H1 (cell line): ENCODE measurements at places on chromosomes 3 and 15.
A peak's percentile ranks its signal among the peaks of the same experiment; 100 is the strongest.

GRCh38 chr3:1183320-1184048 is 90.7 kb downstream of the CNTN6 start:
- DNase-seq: no peak

DNA sequence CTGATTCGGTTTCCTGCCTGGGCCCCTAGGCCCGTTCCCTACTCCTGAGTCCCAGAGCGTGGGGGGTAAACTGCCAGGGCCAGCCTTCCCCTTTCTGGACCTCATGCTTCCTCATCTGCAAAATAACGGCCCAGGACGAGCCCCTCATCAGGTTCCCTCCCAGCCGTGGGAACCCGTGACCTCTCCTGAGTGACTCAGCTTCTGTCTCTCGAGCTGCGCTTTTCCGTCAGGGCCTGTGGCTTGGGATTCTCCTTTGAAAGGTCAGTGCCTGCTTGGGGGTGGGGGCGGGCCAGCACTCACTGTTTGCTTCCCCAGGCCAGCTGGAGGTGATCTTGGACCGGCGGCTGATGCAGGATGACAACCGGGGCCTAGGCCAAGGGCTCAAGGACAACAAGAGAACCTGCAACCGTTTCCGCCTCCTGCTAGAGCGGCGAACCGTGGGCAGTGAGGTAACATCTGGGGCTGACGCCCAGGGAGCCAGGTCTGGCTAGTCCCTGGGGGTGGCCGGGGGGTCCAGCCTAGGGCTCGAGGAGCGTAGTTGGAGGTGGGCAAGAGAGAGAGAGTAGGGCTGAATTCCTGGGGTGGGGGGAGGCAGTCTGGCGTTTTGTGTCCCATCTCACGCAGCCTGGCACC is 12.8 kb downstream of the MAN2A2 start:
- no peak for DNase-seq

DNA sequence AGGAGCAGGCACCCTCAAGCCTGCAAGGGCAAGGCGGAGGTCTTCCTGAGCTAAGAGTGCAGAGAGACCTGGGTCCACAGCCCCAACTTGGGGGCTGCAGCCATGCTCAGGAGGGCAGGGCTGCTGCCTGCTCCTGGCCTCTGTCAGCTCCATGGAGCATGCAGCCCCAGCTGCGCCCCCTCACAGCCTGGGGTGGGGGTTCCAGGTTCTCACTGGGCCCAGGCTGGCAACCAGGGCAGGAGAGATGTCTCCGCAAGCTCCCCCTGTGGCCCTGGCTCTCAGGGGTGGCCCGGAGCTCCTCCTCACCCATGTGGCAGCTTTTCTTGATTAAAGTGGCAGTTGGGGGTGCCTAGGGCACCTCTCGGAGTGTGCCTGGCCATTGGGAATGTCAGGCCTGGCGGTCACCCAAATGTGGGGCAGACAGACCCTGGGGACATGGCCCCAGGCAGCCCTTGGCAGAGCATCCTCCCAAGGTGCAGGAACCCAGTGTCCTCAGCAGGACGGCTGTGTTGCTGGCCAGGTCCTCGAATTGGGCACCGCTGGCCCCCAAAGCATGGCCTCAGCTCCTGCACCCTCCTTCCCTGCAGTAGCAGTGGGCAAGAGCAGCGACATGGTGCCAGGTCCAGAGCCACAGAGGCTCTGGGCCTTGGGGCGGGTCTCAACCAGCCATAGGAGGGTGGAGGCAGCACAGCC is 210.1 kb upstream of the MLF1 start:
- no peak for DNase-seq

- no peak for DNase-seq
These were observed 53.9 kb upstream of the ATOSA start for GRCh38 chr15:52733088-52733487.

- DNase-seq: no peak
These were observed 16.8 kb upstream of the SLC41A3 start for GRCh38 chr3:126100634-126101301.

DNA sequence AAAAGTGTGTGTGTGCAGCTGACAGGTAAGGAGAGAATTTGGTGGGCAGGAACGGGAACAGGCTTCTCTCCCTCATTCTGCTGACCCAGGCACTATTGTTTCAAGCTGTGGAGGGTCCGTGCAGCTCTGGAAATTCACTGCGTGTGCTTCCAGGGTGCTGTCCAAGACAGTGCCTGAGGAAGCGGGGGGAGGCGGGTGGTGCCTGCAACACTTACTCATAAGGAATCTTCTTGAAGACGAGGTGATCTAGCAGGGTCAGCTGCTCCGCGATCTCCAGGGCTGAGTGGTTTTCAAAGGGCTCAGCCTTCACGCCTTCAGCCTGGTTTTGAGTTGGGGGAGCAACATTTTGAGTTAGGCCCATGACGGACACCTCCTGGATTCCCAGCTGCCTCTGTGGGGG is 46.6 kb upstream of the CTSH start:
- no peak for DNase-seq

DNA sequence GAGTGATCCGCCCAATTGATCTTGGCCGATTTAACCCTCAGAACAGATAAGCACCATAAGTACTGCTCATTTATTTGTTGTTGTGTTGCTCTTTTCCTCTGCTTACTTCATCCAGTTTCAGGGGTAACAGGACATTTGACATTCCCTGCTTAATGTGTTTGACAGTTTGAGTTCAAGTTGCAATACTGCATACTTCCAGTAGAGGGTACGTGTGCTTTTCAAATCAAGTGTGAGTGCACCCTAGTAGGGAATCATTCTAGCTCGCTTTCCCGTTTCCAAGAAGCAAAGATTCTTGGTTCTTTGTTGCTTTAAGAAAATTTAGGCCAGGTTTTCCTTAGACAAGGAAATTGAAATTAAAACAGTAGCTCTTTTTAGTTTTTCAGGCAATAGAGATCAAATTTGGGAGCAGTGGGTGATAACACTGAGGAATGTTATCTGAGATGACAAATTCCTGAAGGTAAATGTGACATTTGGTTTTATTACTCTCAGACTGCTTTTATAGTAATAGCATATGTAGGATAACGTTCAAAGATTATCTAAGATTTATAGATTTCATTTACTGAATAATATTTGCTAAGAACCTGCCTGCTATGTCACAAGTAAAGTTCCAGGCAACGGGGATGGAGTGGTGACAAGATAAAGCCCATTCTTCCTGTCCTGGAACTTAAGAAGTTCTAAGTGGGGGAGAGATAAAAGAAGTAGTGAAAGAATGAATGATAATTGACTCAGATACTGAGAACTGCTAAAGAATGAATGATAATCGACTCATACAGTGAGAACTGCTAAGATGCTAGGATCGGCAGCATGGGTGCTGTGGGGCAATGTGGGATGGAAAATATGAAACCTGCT is 73.3 kb downstream of the SYNPR start:
- no peak for DNase-seq

DNA sequence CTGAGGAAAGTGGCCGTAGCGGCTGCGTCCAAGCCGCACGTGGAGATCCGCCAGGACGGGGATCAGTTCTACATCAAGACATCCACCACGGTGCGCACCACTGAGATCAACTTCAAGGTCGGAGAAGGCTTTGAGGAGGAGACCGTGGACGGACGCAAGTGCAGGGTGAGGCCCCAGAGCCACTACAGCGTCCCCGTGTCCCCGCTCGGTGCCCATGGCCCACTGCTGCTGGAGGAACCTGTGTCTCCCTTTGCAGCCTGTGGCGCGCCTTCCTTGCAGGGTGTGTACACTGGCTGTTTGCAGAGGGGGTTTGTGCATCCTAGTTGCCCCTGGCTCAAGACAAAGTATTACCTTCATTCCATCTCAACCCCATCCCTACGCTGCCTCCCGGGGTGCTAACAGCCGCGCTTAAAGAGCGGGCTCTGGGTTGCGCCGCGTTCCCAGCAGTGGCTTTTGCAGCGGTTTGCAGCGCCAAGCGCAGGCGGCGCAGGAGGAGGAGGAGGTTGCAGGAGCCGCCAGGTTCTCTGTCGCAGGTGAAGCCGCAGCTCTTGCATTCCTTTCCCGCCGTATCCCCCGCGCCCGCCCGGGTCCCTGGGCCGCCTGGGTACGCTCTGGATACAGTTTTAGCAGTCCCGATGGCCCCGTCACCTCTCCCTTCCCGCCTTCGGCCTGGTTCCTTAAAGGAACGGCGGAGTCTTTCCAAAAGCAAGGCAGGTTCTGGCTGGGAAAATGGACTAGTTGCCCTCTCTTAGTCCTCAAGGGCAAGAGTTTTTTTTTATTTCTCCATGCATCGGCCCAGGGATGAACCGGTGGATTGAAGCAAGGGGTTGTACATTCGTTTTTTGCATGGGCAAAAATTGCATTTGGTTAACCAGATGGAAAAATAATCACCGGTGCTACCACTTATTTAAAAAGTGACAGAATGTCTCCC is 1.2 kb downstream of the CRABP1 start:
- DNase-seq: no peak

DNA sequence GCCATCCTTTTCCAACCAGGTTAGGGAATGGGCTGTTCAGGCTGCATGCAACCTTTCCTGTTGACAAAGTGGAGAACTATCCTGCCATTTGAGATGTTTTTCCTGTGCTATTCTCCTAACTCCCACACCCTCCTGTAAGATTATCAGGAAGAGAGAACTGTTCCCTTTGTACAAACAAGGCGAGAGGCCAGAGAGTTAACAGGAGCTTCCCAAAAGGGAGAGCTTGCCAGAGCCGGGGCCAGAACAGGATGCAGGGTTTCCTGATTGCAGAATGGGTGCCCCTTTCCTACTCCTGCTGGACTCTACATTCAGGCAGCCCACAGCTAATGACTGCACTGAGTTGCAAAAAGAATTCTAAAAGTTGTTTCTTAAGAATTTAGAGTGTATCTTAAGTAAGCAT is 17.1 kb downstream of the PML start:
- DNase-seq: no peak

DNA sequence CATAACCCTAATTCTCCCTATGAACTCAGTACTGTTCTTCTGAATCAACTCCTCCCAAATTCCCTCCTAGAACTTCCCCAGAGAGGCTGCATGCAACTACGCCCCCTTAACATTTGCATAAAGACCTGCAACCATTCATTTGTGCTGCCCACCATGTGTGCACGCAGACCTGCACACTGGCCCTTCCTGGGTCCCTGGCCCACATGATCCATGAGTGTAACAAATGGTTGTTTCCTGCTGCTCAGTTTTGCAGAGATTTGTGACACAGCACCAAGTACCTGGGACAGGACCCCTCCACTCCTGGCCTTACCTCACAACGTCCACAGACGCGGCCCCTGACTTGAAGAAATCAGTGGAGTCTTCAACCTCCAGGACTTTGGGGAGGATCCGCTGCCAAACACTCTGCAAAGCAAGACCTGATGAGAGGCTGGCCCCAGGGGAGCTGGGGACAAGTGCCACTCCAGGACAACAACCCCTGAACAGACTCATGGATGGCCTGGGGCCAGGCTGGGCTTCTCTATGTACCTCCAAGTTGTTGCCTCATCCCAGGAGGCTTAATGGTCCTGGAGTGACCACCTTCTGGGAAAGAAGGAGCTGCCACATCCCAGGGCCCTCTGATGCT is 33.8 kb downstream of the ALDH1L1 start:
- no peak for DNase-seq

- DNase-seq: no peak
These were observed 440.4 kb downstream of the FHIT start for GRCh38 chr3:60810881-60811280.

DNA sequence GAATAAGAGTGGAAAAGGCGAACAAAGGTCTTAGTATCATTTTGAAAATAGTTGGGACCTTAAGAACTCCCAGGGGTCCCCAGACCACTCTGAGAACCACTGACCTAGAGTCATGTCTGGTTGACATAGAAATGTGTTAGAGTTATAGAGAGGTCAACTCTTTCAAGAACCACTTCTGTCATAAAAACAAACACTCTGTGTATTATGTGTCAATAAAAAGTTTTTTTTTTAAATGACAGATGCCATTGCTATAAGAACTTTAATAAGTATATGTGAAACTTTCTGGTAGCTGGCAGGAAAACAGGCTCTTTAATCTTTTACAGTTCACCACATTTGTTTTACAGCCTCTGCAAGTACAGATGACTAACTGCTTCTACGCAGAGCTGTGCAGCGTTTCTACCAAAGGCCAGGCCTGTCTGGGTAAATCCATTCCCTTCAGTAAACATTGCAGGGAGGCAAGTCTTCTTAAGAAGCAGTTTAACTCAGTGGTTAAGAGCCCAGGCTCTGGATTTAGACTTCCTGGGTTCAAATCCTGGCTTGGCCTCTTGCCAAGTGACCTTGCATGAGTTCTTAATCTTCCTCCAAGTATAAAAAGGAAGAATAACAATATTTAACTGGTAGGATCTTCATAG is 56.6 kb downstream of the RFTN1 start:
- DNase-seq: no peak

GRCh38 chr3:187694801-187695200 is 7.6 kb downstream of the RTP2 start:
- no peak for DNase-seq

DNA sequence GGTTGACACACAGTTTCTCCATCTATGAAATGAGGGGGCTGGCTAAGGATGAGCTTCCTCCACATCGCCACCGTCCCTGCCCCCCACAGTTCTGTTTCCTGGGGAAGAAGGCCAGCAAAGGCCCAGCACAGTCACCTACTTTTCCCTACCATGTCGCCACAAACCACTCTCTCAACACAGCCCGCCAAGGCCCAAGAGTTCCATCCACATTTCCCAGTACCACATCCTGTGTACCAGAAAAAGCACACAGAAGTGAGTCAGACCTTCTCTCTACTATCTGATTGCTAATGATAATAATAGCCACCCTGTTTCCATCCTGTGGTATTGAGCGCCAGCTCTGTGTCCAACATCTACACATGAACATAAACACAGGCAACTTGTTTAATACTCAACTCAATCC is 30.3 kb upstream of the C15orf39 start:
- no peak for DNase-seq

DNA sequence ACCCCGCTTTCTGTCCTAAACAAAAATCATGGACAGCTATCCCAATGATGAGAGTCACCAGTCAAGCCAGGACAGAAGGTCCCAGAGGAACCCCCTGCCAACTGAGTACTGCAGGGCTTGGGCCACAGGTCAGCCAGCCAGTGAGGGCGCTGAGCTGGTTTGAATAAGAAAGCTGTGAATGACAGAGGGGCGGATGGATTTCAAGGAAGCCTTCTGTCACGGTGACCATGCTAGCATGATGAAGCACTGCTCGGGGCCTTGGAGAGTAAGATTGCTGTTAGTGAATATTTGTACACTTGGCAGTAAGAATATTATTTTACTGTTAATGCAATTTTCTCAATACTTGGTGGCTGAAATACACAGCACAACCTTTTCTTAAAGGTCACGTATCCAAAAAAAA is 734.0 kb upstream of the NR2F2 start:
- peak; percentile 48 for DNase-seq

DNA sequence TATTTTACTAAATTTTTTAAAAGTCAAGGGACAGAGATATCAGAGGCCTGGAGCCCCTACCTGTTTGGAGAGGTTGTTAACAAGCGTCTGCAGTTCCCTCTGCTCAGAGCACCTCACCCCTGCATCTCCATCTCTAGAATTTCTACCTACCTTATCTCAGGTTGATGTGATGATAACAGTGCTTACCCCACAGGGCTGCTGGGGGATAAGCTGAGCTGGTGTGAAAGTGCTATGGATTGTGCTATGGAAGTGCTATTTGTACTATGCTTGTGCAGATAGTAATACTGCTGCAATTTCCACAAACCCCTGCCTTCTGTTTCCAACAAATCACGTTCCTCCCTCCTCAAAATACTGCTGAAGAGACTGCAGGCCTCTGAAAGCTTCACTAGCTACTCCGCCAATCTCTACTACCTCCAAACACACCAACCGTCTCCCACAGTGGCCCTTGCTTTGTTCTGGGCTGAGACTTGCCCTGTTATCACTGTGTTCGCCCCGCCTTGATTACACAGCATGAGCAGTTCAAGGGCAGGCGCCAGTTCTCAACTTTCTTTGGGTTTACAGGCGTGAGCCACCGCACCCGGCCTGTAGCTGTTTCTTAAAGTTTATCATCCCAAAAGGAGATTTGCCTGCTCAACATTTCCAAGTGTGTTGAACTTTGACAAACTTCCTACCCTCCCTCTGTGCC is 28.4 kb upstream of the PARL start:
- no peak for DNase-seq

- no peak for DNase-seq
These were observed 83.4 kb downstream of the IL1RAP start for GRCh38 chr3:190597291-190597690.
